Adipocyte (in vitro differentiated cells): ENCODE measurements at places on chromosomes 7 and 10.

GRCh38 chr7:292826-293225 lies 2.9 kb downstream of the FOXL3 start:
- DNase-seq: no peak

DNA sequence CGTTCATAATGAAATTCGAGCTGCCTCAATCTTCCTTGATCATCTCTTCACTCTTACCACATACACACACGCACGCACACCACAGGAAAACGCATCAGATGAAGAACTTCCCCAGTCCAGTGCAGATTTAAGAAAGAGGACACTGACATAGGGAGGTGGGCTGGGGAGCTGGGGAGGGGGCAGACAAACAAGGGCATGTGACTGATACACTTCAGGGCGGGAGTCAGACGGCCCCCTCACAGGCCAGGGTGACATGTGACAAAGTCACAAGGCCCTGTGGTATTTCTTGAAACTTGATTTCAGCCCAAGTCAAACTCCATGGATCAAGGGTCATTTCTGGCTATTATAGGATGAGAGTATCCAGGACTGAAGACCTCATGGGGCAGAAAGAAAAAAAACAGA lies 82.6 kb downstream of the KCNMA1 start:
- no peak for DNase-seq

GRCh38 chr10:73859428-73859783 lies 14.9 kb downstream of the CAMK2G start:
- DNase-seq: no peak

- no peak for DNase-seq
Observed at GRCh38 chr10:79244841-79245504, 102.3 kb upstream of the PPIF start.

- no peak for DNase-seq
Observed at GRCh38 chr10:74329873-74330272, 178.9 kb downstream of the ADK start.

DNA sequence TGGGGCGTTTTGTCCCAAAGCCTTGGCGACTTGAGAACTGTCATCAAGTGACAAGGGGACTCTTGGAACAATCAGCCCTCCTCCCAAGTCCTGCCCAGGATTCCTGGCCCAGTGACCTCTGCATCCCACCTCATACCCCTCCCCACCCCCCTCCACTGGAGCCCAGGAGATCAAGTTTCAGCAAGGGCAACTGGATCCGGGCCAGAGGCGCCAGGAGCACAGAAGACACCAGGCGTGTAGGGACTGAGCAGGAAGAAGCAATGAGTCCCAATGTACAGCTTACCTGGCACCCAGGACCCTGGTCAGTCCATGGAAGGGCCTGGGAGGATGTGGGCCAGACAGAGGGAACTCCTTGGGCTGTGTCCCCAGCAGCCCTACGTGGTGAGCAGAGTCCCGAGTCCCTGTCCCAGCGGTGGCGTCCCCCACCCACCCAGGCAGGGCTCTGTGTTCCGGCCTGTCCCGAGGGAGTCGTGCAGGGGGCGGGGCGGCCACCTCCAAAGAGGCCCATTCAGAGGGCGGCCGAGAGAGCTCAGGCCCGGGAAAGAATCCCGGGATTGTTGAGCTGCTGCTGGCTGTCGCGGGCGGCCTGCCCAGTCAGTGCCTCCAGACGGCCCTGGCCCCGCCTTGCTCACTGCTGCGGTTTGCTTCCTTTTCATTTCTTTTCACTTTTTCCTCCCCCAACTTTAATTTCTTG lies 254.1 kb downstream of the TNS3 start:
- peak; percentile 95 for DNase-seq
